RCC 7860 (cell line): ENCODE measurements at places on chromosomes 6 and 20.

- DNase-seq = no peak
These were observed 16.7 kb upstream of the SUMO4 start for GRCh38 chr6:149383371-149383770.

DNA sequence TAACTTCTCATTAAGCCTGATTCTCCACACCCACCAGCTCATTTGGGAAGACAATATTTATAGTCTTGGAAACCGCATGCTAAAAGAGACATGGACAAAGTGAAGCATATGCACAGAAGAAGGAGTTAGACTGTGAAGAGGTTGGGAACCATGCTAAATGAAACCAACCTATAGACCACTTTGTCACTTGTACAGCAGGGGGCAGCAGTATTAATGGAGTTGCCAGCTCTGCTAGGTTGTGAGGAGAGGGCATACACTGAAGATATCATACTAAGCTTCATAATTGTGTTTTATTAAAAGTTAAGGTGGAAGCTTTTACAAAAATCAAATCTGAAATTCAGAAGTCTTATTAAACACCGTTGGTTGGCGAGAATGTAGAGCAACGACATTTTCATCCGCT, 38.3 kb upstream of the HMGCLL1 start:
- DNase-seq = peak; percentile 7

DNA sequence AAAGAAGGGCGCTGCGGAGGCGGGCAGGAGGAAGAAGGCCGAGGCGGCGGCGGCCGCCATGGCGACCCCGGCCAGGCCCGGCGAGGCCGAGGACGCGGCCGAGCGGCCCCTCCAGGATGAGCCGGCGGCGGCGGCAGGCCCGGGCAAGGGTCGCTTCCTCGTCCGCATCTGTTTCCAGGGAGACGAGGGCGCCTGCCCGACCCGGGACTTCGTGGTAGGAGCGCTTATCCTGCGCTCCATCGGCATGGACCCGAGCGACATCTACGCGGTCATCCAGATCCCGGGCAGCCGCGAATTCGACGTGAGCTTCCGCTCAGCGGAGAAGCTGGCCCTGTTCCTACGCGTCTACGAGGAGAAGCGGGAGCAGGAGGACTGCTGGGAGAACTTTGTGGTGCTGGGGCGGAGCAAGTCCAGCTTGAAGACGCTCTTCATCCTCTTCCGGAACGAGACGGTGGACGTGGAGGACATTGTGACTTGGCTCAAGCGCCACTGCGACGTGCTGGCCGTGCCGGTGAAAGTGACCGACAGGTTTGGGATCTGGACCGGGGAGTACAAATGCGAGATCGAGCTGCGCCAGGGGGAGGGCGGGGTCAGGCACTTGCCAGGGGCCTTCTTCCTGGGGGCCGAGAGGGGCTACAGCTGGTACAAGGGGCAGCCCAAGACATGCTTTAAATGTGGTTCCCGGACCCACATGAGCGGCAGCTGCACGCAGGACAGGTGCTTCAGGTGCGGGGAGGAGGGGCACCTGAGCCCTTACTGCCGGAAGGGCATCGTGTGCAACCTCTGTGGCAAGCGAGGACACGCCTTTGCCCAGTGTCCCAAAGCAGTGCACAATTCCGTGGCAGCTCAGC, 780 bp downstream of the ZCCHC3 start:
- DNase-seq = peak; percentile 38

GRCh38 chr6:32843331-32843978, 392 bp downstream of the PSMB8 start:
- DNase-seq = no peak

GRCh38 chr6:168152306-168152963, 73.4 kb upstream of the FRMD1 start:
- no peak for DNase-seq

- no peak for DNase-seq
These were observed 59.2 kb downstream of the KCNS1 start for GRCh38 chr20:45041464-45042337.

DNA sequence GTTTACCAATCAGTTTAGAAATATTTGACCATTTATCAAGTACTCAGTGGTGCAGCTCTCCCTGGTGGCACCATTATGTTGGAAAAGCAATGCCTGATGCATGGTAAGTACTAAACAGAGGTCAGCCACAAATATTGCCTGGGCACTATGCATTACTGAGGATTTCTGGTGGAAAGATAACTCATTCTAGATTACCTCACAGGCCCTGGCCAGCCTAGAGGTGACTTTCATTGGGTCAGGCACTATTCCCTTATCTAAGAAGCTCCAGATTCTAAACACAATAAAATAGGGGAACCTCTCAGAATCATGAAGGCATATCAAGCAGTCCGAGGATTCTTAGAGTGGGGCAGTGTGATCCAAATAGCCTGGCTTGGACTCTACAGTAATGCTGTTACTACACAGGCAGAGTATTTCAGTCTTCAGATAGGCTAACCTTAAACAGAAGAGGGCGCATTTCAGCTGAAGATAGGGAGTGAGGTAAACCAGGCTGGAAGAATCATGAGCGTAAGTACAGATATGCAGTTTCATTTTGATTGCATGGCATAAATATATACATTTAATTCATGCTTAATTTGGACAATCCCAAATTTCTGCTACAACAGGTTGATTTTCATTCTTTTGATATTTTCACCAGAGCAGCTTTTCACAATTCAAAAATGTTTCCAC, 12.1 kb downstream of the LGSN start:
- peak; percentile 38 for DNase-seq

DNA sequence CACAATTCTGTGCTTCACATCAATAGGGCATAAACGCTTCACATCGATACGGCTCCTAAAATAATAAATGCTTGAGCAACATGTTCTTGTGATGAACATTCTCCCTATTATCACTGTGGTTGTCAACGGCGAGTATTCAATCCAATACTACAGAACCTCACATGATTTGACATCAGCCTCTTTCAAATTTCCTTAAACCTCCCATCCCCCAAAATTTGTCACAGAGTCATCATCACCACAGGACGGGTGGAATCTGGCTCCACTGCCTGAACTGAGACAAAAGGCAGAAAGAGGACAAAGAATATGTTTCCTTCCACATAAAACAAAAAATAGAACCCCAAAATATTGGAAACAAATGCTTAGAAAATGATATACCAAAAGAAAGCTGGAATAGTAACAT, 7.3 kb downstream of the THEMIS start:
- no peak for DNase-seq

DNA sequence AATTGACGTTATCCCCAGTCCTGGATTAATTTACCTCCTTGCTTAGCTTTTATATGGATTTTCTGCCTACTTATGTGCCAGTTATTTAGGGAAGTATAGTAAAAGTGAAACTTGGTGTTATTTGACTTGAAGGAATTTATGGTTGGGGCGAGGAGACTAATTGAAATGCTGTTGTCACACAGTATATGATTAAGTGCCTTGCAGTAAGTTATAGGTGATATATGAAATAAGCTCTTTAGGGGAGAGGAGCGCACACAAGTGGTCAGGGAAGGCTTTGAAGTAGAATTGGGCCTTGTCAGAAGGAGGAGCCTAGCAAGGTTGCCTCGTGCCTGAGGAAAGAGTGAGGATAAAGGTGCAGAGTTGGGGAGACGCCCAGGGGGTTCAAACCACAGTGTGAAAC, 20.5 kb downstream of the NCOA7 start:
- DNase-seq = no peak
